ENCODE measurements at places on chromosomes 5 and 9.

GRCh38 chr5:121019106-121019505 is 555.0 kb downstream of the PRR16 start:
- no peak for DNase-seq

DNA sequence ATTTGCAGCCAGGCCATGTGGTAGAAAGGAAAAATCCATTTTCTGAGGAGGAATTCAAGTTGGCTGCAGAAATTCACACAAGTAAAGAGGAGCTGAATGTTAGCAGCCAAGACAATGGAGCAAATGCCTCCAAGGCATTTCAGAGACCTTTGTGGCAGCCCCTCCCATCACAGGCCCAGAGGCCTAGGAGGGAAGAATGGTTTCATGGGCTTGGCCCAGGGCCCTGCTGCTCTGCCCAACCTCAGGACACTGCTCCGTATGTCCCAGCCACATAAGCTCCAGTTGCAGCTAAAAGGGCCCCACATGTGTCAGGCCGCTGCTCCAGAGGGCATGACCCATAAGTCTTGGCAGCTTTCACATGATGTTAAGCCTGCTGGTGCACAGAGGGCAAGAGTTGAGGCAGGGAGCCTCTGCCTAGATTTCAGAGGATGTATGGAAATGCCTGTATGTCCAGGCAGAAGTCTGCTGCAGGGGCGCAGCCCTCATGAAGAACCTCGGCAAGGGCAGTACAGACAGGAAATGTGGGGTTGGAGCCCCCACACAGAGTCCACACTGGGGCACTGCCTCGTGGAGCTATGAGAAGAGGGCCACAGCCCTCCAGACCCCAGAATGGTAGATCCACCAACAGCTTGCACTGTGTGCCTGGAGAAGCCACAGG is 144.2 kb upstream of the EPB41L4A start:
- DNase-seq, result no peak

DNA sequence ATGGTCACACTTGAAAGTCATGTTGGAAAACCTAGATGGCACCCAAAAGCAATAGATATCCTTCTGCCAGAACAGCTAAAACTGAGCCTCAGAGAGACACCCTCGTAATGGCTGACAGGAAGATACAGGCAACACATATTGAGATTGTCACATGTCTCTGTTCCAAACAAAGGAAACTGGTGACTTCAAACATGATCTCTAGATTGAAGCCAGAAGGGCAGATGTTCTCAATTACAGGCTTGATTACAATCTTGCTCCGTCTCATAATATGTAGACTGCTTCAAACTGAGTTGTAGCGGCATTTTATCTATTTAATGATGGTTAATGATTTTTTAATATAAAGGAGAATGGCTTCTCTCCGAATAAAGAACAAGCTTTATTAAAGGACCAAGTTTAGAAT is 774.3 kb downstream of the KCTD16 start:
- no peak for DNase-seq

GRCh38 chr9:97524424-97524823 is 23.0 kb downstream of the TMOD1 start:
- DNase-seq, result no peak
